ENCODE measurements at places on chromosomes 1 and 21. TPM values are rescaled to one million over a fixed set of nuclear protein-coding genes. Genes with fewer than 3 reads are reported as not detected.

DNA sequence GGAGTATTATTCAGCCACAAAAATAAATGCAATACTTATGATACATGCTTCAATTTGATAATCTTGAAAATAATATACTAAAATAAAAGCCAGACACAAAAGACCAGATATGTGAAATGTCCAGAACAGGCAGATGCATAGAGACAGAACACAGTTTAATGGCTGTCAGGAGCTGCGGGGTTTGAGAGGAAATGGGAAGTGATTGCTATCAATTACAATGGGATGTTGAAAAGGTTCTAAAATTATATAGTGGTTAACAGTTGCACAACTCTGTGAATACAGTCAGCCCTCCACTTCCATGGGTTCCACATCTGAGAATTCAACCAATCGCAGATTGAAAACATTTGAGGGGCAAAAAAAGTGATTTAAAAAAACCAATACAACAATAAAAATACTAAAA lies 54.0 kb downstream of the LTN1 start:
- peaks cover 24% of the 10 kb centered on the region for H3K36me3 ChIP-seq
- no peak overlapping the region for H3K27ac ChIP-seq
- DNase-seq: no peak
- H3K27me3 ChIP-seq: no peaks in the 10 kb centered on the region

Gene MPC2
- total RNA-seq: 26.9 TPM

GRCh38 chr1:156463874-156464273 lies 36.7 kb downstream of the MEF2D start:
- H3K27me3 ChIP-seq: no peaks in the 10 kb centered on the region
- H3K4me3 ChIP-seq: no peak overlapping the region
- peaks cover 33% of the 10 kb centered on the region for H3K4me1 ChIP-seq
- DNase-seq: no peak
- peak overlapping the region; percentile 62 for H3K27ac ChIP-seq

Gene KRTAP10-7
- not detected for total RNA-seq

DNA sequence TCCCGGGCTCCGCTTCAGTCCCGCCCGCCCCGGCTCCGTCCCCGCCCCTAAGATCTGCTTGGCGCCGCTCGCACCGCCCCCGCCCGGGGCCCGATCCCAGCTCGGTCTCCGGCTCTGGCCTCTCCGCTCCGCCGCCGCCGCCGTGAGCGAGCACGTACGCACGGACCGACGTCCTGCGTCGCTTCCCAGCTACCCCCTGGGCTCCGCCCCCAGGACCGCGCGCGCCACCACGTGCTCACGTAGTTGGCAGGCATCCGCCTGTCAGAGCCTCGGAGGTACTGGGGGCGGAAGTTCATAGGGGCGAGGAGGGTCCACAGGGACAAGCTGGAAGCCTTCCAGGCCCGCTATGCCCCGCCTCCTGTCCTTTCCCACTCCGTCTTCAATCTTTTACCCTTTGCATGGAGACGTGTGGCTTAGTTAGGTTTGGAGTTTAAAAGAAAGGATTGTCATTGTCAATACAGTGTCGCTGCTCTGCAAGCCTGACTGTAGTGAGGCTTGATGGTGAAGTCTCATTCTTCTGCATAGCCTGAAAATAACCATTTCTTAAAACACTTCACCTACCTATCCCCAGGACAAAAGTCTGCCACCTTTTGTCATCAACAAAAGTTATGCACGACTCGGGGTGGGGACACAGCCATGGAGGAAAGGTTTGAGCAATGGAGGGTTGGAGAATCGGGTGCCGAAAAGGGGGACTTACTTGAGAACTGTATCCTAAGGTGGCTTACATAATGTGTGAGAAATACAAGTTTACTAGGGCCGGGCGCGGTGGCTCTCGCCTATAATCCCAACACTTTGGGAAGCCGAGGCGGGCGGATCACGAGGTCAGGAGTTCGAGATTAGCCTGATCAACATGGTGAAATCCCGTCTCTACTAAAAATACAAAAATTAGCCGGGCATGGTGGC lies at the start of gene CLK2:
TSS of gene CLK2 (minus strand) at position 162 of the 903 bp plus-strand sequence. CDS start 2,527 bp downstream, outside the sequence.
- peak within 1 kb of the TSS; percentile 96 for H3K27ac ChIP-seq
- H3K4me3 ChIP-seq: peak within 1 kb of the TSS; percentile 85
- no peaks in the 10 kb centered on the region for H3K27me3 ChIP-seq
- H3K36me3 ChIP-seq: peaks cover 25% of the 10 kb centered on the region

DNA sequence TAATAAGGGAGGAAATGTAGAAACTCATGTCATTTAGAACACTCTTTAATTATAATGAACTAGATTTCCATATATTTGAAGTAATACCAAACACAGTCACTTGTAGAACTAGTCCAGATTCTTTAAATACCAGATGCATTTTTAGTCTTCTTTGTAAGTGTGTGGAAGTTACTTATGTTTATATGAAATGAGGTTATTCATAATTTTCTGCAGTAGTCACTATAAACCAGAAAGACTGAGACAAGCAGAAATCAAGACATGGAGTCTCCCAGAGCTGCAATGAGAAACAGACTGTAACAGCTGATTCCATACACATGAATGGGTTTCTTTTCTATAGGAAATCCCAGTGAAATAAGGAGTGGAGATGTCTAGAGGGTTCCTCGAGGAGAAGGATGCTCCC lies 216.6 kb upstream of the ZP4 start:
- no peaks in the 10 kb centered on the region for H3K4me1 ChIP-seq
- no peak for DNase-seq
- H3K4me3 ChIP-seq: no peak overlapping the region
- no peak overlapping the region for H3K27ac ChIP-seq
- no peaks in the 10 kb centered on the region for H3K36me3 ChIP-seq

- H3K4me3 ChIP-seq: no peak overlapping the region
- DNase-seq: no peak
- no peak overlapping the region for H3K27ac ChIP-seq
- no peaks in the 10 kb centered on the region for H3K36me3 ChIP-seq
- H3K27me3 ChIP-seq: no peaks in the 10 kb centered on the region
Measured at GRCh38 chr1:208374391-208374941, 130.3 kb upstream of the PLXNA2 start.

DNA sequence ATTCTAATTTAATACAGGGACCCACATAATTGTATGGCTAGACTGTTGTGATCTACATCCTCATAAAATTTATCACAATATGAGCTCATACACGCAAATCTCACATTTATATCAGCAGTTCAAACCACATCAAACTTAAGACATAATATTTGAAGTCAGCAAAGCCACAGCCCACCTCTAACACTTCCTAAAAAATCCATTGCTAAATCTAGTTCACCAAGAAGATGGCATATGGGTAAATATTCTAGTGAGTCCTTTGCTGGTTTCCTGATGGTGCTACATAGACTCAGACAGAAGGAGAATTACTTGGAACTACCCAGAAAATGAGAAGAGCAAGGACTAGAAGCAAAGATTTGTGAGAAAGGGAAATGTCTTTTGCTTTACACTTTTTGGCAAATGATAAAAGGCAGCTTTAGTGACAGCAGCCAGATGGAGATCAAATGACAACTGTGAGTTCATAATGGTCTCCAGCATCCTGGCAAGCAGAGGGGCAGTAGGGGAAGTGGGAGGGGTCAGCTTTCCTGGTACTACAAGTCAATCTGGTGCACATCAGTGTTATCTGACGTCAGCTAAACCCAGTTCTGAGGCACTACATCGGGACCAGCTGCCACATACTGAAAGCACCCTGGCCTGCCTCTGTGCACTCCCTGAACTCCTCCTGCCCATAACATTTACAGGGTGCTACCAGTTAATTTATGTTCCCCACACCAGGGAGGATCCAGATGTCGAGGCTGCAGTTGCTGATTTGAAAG lies 10.6 kb upstream of the GADD45A start:
- no peak for DNase-seq
- H3K4me1 ChIP-seq: peaks cover 13% of the 10 kb centered on the region
- H3K4me3 ChIP-seq: no peak overlapping the region
- H3K27ac ChIP-seq: peak overlapping the region; percentile 74
- no peaks in the 10 kb centered on the region for H3K27me3 ChIP-seq
